ENCODE measurements at places on chromosomes 16 and 17. TPM values are rescaled to one million over a fixed set of nuclear protein-coding genes. Genes with fewer than 3 reads are reported as not detected.

Gene AKTIP
- total RNA-seq: 33.7 TPM

Gene SMIM22
- not detected for total RNA-seq

Gene MILR1
- not detected for total RNA-seq

DNA sequence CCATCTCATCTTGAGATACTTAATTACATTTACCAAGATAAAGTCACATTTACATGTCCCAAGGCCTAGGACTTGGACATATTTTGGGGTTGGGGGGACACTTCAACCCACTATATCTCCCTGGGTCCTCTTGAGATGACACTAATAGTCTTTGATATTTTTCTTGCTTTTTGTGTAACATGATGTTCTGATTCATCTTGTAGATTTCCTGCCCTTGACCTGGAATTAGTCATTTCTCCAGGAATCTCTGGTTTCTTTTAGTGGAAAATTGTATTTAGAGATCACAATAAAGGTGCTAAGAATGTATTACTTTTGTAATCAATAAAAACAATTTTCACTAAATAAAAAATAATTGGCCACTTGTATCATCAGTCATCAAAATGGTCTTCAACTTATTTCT lies 157.3 kb downstream of the VPS53 start:
- H3K27me3 ChIP-seq: no peaks in the 10 kb centered on the region
- peaks cover 38% of the 10 kb centered on the region for H3K4me1 ChIP-seq
- DNase-seq: no peak
- no peak overlapping the region for H3K27ac ChIP-seq
- no peak overlapping the region for H3K4me3 ChIP-seq

DNA sequence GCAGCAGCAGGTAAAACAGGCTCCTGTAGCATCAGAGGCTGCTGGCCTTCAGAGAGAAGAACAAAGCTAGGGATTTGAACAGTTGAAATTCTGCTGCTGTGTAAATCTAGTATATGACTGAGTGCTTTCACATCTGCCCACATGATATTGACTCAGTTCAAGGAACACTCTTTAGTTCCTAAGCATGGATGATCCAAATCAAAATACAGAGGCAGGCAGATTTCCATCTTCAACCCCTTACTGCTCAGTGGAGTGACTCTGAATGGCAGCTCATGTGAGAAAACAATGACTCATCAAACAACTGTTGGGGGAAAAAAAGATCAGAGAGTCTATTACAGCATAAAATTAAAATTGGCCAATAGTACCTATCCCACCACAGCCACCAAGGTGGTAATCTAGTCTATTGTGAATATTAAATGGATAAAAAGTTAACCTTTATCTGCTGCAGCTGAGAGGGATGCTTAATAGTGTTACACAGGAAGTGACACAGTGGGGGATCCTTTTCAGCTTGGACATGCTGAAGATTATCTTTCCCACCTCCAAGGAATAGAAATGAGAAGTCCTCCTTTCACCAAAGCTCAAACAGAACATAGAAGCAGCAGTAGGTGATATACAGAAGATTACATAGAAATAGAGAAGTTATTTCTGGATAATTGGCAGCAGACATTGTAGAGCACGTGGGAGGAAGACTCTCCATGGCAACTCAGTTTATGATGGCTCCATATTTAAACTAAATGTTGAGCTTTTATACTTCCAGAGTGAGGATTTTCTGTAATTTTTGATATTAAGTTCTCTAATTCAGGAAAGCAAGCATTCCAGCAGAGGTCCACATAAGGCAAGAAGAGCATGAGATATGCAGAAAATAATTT lies 239.7 kb upstream of the ERCC4 start:
- DNase-seq: no peak
- H3K36me3 ChIP-seq: no peaks in the 10 kb centered on the region
- H3K27ac ChIP-seq: no peak overlapping the region
- H3K4me3 ChIP-seq: no peak overlapping the region
- H3K4me1 ChIP-seq: no peaks in the 10 kb centered on the region

DNA sequence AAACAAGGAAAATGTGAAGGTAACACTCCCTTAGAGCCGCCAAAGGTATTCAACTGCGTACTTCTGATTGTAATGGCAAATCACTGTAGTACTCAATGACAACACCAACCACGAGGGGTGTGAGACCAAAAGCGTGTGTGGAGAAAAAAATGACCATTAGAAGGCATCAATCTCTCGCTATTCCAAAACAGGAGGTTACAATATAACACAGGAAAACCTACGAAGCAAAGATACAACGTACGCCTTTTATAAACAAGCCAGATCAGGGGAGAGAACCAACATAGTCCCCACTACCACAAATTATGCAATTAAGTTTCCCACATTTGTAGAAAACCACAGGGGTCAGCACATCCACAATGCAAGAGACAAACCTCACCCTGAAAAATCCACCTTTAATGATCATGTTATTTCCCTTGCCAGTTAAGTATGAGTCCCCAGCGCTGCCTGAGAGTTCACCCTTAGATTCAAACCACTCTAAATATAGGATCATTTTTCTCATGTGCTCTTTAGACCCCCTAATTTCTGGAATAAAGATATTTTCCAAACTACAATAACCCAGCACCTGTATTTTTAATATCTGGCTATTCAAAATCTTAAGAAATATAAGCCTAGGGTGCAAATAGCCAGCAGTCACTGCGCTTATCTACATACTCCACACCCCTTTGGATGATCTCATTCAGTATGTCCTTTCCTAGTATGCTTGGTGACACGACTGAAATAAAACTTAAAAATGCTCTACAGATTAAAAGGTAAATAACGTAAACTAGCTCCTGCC lies 12.4 kb downstream of the TEX14 start:
- no peak overlapping the region for H3K27ac ChIP-seq
- H3K4me1 ChIP-seq: no peaks in the 10 kb centered on the region
- no peaks in the 10 kb centered on the region for H3K36me3 ChIP-seq
- H3K27me3 ChIP-seq: no peaks in the 10 kb centered on the region
- H3K4me3 ChIP-seq: no peak overlapping the region

DNA sequence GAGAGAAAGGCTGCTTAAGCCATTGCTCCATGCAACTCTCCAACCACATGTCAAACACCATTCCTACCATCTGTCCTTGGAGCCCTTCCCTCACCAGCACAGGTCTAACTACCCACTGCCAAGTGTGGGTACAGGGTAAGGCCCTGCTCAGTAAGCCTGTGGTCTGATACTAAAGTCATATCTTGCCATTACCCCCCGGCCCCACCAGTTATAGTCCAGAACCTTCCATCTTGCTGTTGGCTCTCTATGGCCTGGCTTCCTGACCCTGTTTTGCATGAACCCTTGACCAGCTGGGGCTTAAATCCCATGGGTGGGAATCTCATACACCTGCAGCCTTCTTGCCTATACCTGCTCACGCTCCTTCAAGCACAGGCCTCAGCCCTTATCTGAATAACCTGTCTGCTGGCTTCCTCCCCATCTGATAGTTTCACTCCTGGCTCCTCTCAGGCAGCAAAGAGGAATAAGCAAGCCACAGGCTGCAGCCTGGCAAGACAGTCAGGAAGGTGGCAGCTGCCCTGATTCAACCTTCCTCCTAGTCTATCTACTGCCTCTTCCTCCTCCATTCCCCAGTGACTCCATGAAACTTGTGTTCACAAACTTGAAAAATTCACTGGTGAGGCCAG lies 64.1 kb downstream of the ZFHX3 start:
- no peaks in the 10 kb centered on the region for H3K27me3 ChIP-seq
- no peak overlapping the region for H3K4me3 ChIP-seq
- H3K36me3 ChIP-seq: no peaks in the 10 kb centered on the region
- DNase-seq: no peak

DNA sequence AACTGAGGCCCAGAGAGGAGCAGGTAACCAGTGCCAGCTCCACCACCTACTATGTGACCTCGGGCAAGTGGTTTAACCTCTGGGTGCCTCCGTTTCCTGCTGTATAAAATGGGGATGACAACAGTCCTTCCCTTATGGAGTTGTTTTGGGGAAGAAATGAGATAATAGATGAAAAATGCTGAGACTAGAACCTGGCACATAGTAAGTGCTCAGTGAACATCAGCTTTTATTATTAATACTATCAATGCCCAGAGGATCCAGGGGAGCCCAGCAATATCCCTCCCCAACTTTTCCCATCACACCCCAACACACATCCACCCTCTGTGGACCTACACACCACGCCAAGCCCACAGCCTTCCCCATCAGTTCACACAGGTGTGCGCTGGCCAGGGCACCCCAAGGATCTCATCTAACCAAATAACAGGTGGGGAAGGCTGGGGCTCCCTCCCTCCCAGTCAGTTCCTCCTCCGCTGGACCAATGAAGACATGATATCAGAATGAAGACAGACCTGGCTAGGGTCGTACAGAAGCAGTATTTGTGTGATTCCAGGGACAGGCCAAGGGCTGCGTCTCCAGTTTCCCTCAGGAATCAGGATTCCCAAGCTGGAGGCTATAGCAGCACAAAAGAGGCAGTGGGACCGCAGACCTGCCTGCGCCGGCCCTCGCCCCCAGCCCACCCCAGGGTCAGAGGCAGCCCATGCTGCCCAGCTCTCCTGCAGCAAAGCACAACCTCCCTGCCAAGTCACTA lies 1.8 kb downstream of the ATP2A3 start:
- peak overlapping the region; percentile 45 for H3K27ac ChIP-seq
- H3K36me3 ChIP-seq: peaks cover 1% of the 10 kb centered on the region
- no peak for DNase-seq
- H3K4me1 ChIP-seq: peaks cover 57% of the 10 kb centered on the region
- H3K4me3 ChIP-seq: peak overlapping the region; percentile 91

DNA sequence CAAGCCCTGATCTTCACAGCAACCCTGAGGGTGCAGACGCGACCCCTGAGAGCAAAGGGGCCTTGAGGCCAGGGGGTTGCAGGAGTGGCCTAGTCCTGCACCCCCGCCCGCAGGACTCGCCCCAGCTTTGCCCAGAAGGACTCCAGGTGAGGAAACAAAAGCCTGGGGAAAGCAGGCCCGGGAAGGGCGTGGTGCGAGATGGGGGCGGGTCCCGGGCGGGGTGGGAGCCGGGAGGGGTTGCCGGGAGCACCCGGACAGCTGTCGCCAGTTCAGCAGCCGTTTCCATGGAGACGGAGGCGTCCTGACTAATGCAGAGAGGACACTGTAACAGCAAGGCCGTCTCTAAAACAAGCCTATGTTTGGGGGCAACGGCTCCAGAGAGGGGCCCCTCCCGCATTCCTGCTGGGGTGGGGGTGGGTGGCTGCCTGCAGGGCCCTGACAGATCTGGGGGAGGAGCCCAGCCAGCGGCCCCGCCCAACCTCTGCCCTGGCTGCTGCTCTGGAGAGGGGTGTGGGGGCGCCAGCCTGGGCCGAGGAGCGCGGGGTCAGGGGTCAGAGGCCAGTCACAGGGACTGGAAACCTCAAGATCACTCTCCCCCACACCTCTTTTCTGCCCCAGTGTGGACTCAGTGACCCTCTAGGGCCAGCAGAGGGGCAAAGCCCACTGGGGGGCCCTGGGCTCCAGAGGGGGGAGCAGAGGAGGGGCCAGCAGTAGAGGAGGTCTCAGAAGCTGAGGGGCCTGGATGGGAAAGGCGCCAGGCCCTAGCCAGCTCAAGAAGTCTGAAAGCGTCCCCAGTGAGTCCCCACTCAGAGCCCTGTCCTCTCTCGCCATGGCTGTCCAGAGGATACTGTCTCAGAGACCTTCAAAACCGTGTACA lies 3.1 kb upstream of the TPPP3 start:
- DNase-seq: no peak
- peaks cover 5% of the 10 kb centered on the region for H3K4me1 ChIP-seq
- peaks cover 28% of the 10 kb centered on the region for H3K27me3 ChIP-seq
- no peaks in the 10 kb centered on the region for H3K36me3 ChIP-seq
- H3K27ac ChIP-seq: no peak overlapping the region

DNA sequence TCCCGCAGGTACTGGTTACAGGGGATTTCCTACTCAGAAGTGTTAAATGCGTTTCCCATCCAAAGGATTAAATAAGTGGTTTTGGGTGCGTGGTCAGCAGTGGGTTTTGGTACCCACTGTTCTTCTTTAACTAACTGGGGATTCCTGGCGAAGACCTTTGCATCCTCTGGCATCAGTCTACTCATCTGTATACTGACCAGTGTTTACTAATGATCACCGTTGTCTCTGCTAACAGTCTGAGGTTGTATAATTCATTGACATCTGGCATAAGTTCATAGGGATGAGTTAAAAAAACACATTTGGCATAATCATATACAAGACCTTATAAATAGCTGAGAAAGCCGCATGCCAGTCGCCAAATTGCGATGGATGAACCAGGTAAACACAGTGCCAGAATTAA lies 339.1 kb downstream of the PMP22 start:
- no peak for DNase-seq
- H3K36me3 ChIP-seq: no peaks in the 10 kb centered on the region
- no peak overlapping the region for H3K4me3 ChIP-seq
- no peaks in the 10 kb centered on the region for H3K4me1 ChIP-seq

- no peaks in the 10 kb centered on the region for H3K4me1 ChIP-seq
- H3K27ac ChIP-seq: no peak overlapping the region
- DNase-seq: no peak
- no peaks in the 10 kb centered on the region for H3K27me3 ChIP-seq
- no peak overlapping the region for H3K4me3 ChIP-seq
Measured at GRCh38 chr16:51896013-51896412, 650.9 kb downstream of the TOX3 start.

All from activated T-cell treated with anti-CD3 and anti-CD28 coated beads, Interleukin-2, amount 50 U/mL, for 72 hours (primary cell).